ENCODE measurements at places on chromosomes 1 and 21.

DNA sequence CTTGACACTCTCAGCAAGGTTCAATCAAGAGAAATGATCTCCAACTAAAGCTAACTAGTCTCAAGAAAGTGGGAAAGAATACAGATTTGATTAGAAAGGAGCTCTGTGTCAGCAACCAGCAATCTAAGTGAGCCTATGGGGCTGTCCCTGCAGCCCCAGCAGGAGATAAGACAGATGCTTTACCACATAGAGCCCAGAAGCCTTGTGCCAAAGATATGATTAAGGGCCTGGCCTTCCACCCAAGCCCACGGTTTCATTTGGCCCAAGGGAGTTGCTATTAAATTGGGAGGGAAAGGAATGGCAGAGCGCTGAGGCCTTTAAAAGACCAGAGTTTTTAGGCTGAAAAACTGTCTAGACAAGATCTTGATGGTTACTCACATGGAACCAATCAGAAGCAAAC is 74.8 kb downstream of the HLCS start:
- DNase-seq: no peak

- DNase-seq: no peak
Observed at GRCh38 chr1:186762653-186763052, 66.1 kb upstream of the PLA2G4A start.

DNA sequence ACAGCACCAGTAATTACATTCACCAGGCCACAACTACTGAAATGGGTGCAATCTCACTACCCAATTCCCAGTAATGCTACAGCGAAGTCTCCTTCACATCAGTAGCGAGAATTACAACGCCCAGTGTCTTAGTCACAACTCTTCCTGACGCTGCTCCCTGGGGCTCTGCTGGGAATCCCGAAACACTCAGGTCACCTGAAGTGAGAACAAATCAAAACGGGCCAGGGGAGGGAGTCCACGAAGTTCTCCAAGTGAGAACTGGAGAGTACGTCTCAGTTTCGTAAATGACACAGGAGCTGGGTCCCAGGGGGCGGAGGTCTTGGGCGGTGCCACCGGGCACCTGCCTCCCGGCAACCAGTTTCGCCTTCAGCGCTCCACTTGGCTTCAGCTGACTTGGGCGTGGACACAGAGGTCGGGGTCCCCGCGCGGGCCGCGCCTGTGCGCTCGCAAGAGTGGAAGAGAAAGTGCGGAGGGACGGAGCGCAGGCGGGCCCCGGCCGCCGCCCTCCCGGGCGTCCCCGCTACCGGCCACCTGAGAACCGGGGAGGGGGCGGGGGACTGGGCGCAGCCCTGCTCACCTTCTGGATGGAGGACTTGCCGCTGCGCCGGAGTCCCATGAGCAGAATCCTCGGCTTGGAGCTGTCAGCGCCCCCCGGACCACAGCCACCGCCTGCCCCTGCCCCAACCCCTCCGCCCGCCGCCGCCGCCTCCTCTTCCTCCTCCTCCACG is 575 bp downstream of the RRAGC start:
- DNase-seq: no peak

GRCh38 chr1:3244927-3245315 is 175.9 kb downstream of the PRDM16 start:
- no peak for DNase-seq

DNA sequence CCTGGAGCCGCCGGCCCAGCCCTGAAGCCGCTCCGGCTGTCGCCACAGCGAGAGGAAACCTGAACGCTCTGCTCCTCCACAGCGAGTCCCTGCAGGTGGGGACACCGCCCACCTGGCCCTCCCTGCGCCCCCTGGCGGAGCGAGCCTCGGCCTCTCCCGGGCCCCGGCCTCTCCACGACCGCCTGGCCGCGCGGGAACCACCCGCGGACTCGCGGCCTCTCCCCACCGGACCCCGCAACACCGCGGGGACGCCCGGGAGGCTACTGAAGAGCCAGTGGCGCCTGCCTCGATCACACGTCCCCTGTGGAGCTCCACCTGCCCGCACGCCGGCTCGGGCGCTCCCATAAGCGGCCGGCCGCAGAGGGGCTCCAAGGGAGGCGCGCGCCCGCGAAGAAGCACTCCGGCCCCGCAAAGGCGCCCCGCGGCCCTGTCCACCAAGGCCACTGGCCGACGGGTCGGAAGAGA is 109.6 kb downstream of the KCNN3 start:
- no peak for DNase-seq

DNA sequence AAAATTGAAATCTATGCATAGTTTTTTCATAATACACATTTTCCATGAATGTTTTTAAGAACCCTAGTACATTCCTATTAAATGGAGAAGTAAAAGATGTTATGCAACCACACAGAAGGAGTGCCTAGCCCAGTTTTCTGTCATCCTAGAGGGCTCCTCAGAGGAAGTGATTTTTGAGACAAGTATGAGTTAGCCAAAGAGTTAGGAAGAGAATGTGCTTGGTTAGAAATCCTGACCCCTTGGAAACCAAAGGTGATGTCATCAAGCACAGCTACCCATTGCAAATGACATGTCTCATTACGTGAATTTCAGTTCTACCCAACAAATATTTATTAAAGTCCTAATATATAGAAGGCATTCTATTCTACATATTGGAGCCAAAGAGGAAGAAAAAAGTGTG is 88.9 kb upstream of the TNFSF4 start:
- no peak for DNase-seq

DNA sequence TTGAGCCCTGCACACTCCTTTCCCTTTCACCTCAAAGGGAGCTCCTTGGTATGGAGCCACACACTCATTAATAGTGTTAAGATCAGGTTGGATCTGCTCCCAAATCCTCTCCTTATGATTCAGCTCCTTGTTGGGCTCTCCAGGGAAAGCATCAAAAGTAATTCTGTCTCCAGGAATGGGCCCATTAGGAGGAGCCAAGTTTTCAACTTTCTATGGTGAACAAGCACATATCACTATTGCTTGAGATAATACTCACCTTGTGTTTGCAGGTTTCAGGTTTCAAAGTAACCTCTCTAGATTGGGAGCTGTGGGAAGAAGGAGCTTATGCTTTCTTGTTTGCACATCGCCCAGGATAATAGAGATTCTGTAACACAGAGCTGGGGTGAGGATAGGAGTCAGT is 164.8 kb downstream of the TNFSF18 start:
- DNase-seq: no peak

- DNase-seq: no peak
Observed at GRCh38 chr1:180842052-180842451, 70.6 kb upstream of the KIAA1614 start.
